ENCODE measurements at places on chromosomes 16 and 17.

- no peak for DNase-seq
Measured at GRCh38 chr17:40371261-40371929, 6.9 kb upstream of the GJD3 start.

DNA sequence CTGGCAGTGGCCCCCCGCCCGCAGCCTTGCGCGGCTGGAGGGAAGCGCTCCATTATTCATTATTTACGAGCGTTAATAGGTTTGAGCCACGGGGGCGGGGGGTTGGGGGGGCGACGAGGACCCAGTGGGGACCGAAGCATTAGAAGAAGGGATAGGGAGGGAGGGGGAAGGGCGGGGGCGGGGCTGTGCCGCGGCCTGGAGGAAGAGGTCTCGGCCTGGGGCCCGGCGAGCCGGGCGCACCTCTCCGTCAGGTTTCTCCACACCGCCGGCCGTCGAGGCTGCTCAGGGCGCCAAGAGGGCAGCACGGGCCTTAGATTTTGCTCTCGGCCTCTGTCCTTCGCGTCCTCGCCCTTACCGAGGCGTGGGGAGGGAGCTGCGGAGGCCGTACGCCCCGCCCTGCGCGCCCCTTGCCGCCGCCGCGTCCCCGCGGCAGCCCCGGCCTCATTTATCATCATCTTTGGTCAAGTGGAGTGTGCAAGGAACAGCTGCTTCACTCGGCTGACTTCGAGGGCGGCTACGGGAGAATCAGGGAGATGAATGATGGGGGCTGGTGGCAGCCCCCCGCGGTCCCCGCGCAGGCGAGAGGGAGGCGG, 54.2 kb downstream of the SREBF1 start:
- no peak for DNase-seq

- no peak for DNase-seq
Measured at GRCh38 chr17:42855048-42855596, 4.1 kb downstream of the AOC3 start.

DNA sequence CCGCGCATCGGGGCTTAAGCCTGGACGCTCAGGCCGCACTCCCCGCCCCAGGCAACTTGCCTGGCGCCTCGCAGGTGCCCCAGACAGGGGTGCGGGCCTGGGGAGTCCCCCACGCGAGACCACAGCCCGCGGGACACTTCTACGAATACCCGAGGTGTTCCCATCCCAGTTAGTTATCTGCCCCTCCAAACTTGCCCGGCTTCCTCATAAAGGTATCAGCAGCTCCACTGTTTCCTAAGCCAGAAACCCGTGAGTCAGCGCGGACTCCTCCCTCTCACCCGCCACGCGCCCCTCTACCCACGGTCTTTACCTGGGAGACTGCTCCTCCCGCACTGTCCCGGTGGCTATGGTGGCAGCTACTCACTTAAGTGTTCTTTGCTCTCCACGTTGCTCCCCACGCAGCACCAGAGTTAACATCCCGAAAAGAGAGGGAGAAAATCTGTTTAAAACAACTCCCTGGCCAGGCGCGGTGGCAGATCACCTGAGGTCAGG, 1.0 kb upstream of the CREBBP start:
- no peak for DNase-seq

DNA sequence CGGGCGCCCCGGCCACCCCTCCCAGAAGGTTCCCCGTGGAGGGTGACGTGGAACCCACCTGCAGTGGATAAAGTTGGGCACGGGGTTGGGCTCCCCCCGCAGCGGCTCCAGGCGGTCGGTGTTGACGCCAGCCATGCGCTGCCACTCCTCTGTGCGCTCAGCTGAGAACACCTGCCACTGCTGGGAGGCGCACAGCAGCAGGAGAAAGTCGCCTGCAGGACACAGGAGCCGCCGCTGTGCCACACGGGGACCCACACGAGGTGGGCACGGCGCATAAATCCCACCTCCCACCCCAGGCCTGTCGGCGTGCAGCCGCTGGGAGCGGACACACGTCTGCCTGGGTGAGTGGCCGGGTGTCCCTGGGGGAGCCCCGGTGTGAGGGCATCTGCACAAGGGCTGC, 20.7 kb downstream of the CTU2 start:
- no peak for DNase-seq
